Ovary (tissue), 10 donors: ENCODE measurements at places on chromosomes 4 and X. TPM values are rescaled to one million over a fixed set of nuclear protein-coding genes. Genes with fewer than 3 reads are reported as not detected.

Gene ABLIM2
- polyA plus RNA-seq, result 0.87 TPM

- DNase-seq, result no peak
Measured at GRCh38 chrX:155841232-155841631, 39.9 kb upstream of the VAMP7 start.

- DNase-seq, result peak; percentile 41
Measured at GRCh38 chr4:2937146-2937857, 25.9 kb downstream of the NOP14 start.

DNA sequence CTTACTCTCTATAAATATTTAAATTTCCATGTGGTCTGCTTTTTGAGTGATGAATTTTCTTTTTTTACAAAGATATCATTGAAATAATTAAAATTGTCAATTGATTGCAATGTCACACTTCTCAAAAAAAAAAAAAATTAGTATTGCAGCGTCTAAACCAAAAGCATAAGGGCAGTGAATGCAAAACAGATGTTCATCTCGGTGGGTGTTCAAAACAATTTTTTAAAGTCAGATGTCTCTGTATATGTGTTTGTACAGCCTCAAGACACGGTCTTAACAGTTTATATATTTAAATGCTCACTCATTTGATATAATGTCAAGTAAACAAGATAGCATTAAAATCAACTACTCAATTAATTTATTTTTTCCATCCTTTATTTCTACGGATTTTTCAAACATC is 52.3 kb downstream of the PALLD start:
- no peak for DNase-seq

Gene GJB1
- 0.30 TPM for polyA plus RNA-seq
